ENCODE measurements at places on chromosomes 7 and 10.

DNA sequence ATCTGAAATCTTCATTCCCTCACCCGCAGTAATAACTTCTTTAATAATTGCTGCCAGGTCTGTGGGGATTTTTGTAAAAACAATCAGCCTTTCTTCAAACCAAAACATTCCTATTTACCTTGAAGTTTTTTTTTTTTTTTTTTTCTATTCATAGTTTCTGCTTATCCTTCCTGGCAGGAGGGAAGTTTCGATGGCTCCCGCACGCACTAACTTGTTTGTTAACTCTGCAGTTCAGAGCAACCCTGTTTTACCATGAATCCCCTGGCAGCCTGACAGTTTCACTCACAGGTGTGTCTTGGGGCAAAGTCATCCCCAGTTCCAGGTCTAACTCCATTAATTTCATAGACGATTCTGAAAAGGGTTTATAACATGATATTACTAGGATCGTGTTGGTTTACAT is 149.3 kb downstream of the KLF6 start:
- DNase-seq: no peak

GRCh38 chr7:18509481-18509880 is 13.9 kb downstream of the HDAC9 start:
- no peak for DNase-seq

- no peak for DNase-seq
These were observed 12.0 kb downstream of the SFTPD start for GRCh38 chr10:79936625-79937615.

DNA sequence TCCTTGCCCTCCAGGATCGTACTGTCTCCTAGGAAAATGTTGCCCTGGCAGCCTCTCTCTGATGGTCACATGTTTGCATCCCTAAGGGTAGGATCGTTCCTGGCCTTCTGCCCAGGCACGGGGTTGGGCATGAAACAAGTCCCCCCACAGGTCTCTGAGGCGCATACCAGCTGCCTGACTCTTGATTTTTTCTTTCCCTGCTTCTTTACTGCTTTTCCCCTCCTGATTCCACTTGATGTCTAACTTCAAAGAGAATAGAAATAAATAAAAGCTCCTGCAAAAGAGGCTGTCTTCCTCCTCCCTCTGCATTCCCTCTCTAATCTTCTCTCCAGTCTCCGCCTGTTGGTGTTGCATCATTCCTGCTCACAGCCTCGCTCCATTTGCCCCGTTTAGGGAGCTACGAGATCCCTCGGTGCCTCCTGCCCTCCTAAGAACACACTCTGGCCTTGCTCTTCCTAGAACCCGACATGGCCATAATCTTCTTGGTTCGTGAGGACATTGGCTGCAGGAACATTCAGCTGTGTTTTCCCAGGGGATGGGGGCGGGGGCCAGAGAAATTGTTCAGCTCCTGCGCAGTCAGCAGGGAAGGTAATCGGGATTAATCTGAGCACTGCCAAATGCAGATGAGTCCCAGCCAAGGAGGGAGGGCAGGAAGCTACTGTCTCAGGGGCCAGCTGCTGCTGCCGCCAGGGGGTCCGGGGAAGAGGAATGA is 26.0 kb downstream of the LEP start:
- DNase-seq: no peak

GRCh38 chr7:114155116-114156110 is 236.6 kb upstream of the PPP1R3A start:
- DNase-seq: no peak

DNA sequence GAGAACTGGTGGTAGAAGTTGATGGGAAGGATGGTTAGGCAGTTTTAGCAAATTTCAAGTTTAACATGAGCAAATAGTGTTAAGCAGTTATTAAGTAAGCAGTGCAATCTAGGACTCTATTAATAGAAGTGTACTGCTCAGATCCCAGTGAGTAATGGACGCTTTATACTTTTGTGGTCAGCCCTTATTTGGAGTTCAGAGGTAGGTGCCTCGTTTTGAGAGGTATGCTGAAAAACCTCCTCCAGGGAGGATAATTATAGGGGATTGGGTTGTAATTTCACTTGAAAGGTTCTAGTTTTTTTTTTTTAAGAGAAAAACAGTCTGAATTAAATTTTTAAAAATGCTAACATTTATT is 33.5 kb upstream of the CCDC7 start:
- no peak for DNase-seq

DNA sequence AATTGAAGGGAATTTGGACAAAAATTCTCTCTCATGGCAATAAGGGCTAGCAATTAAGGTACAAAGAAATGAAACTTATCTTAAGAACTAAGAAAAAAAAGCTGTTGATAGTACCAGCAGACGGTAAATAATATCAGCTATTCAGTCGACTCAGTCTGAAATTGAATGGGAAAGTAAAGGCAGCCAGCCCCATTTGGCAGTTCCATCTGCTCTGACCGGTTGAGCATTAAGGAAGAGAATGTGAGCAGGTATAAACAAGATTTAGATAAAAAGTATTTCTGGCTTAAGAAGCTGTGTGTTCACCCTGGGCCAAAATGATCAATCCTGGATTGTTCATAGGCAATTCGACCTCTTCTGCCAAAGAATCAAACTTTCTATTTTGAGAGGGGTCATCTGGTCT is 154.6 kb upstream of the NPVF start:
- no peak for DNase-seq

DNA sequence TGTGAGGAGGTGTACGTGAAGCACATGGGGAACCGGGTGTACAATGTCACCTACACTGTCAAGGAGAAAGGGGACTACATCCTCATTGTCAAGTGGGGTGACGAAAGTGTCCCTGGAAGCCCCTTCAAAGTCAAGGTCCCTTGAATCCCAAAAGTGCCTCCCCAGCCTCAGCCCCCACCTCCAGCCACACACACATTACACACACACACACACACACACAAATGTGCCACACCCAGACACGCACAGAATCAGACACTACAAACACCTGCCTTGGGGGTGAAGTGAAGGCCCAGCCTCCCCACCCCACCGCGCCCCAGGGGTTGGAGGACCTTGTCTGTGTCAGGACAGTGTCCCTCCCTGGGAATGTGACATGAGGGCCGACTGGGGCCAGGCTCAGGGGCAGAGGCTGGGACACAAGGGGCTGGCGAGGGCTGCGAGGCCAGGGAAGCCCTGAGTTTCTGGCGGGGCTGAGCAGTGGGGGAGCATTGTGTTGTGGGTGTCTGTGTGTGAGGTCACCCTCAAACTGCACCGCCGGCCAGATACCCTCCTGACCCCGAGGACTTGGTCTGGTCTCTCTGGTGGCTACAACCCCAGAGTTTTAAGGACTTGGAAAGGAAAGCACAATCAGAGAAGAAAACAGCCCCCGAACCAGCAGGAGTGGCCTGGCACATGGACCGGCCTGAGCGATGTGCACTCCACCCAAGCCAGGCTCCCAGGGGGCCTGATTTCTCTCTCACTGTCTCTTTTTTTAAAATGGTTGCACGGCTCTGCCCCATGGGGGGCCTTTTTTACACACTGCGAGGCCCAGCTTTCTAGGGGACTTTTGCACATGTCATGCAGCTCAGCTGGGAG is 4.0 kb upstream of the ATP6V1F start:
- no peak for DNase-seq

GRCh38 chr10:100793055-100793454 is 47.7 kb downstream of the PAX2 start:
- DNase-seq: no peak

DNA sequence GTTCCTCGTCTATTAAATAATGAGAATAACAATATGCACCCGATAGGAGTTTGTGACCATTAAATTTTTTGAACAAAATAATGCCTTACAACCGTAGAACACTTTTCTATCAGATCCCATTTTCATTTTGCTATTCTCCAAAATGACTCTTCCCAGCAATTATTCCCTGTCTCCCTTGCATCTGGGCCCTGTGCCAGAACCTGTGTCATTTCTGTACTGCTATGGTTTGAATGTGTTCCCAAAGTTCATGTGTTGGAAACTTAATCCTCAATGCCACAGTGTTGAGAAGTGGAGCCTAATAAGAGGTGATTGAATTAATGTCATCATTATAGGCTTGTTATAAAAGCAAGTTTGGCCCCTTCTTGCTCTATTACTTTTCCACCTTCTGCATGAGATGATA is 33.2 kb upstream of the SMNDC1 start:
- no peak for DNase-seq

DNA sequence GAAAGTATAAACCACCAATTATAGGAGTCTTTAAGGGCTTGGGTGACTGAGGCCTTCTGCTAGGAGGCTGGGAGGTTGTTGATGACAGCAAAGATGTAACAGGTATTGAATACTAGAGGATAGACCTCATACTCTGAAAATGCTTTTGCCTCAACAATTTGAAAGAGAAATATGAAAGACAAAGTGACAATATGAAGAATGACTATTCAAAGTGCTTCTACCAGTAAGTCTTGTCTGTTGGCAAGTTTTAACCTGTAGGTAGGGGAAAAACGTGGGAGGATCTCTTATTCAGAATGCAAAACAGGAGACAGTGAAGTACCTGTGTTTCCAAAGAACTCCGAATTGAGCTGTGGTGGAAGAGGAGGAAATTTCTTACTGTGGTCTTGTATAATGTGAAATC is 38.2 kb downstream of the GBF1 start:
- DNase-seq: no peak

DNA sequence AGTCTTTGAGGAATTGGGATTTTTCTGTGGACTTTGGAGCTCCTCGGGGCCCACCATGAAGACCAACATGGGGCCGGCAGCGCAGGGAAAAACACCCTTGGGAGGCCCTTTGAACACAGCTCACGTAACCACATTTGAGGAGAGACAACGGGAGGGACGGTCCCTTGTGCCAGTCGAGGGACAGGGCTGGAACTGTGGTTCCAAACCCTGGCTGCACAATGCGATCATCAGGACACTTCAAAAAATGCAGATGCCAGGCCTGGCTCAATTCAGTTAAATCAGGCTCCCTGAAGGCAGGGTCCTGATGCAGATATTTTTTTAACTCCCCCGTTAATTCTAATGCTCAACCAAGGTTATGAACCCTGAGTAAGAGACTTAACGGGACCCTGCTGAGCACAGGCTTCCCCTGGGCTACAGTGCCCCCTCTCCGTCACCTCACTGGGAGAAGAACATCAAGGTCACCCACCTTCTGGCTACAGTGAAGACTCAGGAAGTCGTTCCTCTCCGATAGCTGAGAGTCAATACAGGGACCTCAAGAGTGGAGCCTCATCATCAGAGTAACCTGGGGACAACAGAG is 30.4 kb downstream of the LYZL1 start:
- DNase-seq: no peak

GRCh38 chr10:24690961-24691512 is 32.6 kb downstream of the ARHGAP21 start:
- DNase-seq: no peak
